Stomach (tissue), 19 donors: ENCODE measurements at places on chromosomes 2 and 18. TPM values are rescaled to one million over a fixed set of nuclear protein-coding genes. Genes with fewer than 3 reads are reported as not detected.

GRCh38 chr2:58895857-58896256 is 654.7 kb upstream of the FANCL start:
- no peak overlapping the region for H3K27ac ChIP-seq
- no peaks in the 10 kb centered on the region for H3K27me3 ChIP-seq
- H3K36me3 ChIP-seq: no peaks in the 10 kb centered on the region
- no peak overlapping the region for H3K4me3 ChIP-seq

- no peak overlapping the region for H3K4me3 ChIP-seq
- no peaks in the 10 kb centered on the region for H3K36me3 ChIP-seq
- H3K27me3 ChIP-seq: no peaks in the 10 kb centered on the region
Measured at GRCh38 chr18:31711365-31712172, 27.2 kb upstream of the B4GALT6 start.

Gene TPRKB
- polyA plus RNA-seq: 76.0 TPM

Gene CCBE1
- polyA plus RNA-seq: 0.63 TPM

Gene RND3
- polyA plus RNA-seq: 34.1 TPM

- no peak overlapping the region for H3K27ac ChIP-seq
- H3K36me3 ChIP-seq: no peaks in the 10 kb centered on the region
- no peak overlapping the region for H3K4me3 ChIP-seq
- no peak for DNase-seq
Measured at GRCh38 chr18:14768241-14768640, 20.3 kb downstream of the ANKRD30B start.

Gene CCL20
- 34.4 TPM for polyA plus RNA-seq

GRCh38 chr2:159755788-159756187 is 42.2 kb downstream of the CD302 start:
- H3K36me3 ChIP-seq: peaks cover 62% of the 10 kb centered on the region
- peak; percentile 45 for DNase-seq
- H3K4me1 ChIP-seq: peaks cover 86% of the 10 kb centered on the region
- no peaks in the 10 kb centered on the region for H3K27me3 ChIP-seq
- no peak overlapping the region for H3K4me3 ChIP-seq

DNA sequence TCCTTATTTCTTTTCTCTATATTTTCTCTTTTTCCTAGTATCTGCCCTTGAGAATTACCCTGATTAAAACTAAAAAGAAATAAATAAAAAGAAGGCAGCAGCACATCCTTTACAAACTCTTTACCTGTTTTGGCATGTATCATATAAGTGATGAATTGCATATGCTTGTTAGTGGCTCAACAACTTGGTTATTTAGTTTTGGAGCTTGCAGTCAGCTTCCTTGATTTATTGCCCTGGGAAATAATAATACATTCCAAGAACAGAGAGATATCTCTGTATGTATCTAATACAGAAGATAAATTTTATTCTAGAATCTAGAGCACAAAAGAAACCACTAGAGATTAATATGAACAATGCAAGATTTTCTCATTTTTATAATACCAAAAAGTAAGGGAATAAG is 139.8 kb upstream of the ZC3H15 start:
- no peaks in the 10 kb centered on the region for H3K4me1 ChIP-seq
- H3K4me3 ChIP-seq: no peak overlapping the region
- no peak overlapping the region for H3K27ac ChIP-seq
- no peak for DNase-seq
- H3K27me3 ChIP-seq: no peaks in the 10 kb centered on the region

- H3K36me3 ChIP-seq: no peaks in the 10 kb centered on the region
- DNase-seq: no peak
- no peak overlapping the region for H3K27ac ChIP-seq
- H3K27me3 ChIP-seq: no peaks in the 10 kb centered on the region
- H3K4me1 ChIP-seq: peaks cover 20% of the 10 kb centered on the region
Measured at GRCh38 chr2:134228493-134228903, 25.4 kb upstream of the MGAT5 start.

DNA sequence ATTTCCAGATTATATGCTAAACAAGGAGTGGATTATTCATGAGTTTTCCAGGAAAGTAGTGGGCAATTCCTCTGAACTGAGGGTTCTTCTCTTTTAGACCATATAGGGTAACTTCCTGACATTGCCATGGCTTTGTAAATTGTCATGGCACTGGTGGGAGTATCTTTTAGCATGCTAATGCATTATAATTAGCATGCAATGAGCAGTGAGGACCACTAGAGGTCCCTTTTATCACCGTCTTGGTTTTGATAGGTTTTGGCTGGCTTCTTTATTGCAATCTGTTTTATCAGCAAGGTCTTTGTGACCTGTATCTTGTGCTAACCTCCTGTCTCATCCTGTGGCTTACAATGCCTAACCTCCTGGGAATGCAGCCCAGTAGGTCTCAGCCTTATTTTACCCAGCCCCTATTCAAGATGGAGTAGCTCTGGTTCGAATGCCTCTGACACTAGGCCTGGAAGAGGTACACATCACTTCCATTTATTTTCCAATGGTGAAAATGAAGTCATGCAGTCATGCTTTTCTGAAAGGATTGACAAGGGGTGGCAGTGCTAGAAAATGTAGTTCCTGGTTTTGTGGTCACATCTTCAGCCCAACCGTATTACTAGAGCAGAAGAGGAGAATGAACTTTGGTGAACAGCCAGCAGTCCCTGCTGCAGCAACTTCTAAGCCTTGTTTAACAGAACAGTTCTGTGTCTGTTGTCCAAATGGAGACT is 26.6 kb upstream of the ITGA4 start:
- H3K4me3 ChIP-seq: no peak overlapping the region
- H3K4me1 ChIP-seq: no peaks in the 10 kb centered on the region
- H3K27ac ChIP-seq: no peak overlapping the region

- no peak overlapping the region for H3K27ac ChIP-seq
- H3K27me3 ChIP-seq: no peaks in the 10 kb centered on the region
- no peak for DNase-seq
Measured at GRCh38 chr18:24514439-24514838, 54.0 kb downstream of the HRH4 start.

- peaks cover 11% of the 10 kb centered on the region for H3K27me3 ChIP-seq
- no peaks in the 10 kb centered on the region for H3K36me3 ChIP-seq
- H3K27ac ChIP-seq: no peak overlapping the region
- no peak overlapping the region for H3K4me3 ChIP-seq
- H3K4me1 ChIP-seq: no peaks in the 10 kb centered on the region
Measured at GRCh38 chr2:1839066-1839756, 94.9 kb upstream of the PXDN start.
